ELR (cell line): ENCODE measurements at places on chromosomes 3 and 15.

DNA sequence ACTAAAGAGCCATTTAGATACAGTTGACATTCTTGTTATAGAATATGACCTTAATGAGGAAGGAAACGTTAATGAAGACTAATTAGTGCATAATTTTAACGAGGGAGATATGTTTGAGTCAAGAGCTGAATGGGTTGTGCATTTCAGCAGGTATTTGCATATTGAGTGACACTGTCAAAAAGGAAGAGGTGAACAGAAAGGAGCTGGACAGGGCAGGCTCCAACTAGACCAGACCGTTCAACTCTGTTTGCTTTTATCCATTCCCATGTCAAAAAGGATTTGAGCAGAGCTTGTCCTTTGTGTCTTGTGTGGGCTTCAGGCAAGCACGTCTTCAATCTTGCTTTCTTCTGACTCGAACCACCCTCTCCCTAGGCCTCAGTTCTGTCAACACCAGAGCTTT, 40.7 kb downstream of the B3GALNT1 start:
- no peak for DNase-seq

GRCh38 chr15:85550283-85550682, 169.9 kb downstream of the AKAP13 start:
- DNase-seq: no peak

- no peak for DNase-seq
These were observed 15.3 kb downstream of the FYCO1 start for GRCh38 chr3:45980229-45980813.

- DNase-seq: peak; percentile 64
These were observed 607 bp upstream of the IMP3 start for GRCh38 chr15:75640483-75641178.

DNA sequence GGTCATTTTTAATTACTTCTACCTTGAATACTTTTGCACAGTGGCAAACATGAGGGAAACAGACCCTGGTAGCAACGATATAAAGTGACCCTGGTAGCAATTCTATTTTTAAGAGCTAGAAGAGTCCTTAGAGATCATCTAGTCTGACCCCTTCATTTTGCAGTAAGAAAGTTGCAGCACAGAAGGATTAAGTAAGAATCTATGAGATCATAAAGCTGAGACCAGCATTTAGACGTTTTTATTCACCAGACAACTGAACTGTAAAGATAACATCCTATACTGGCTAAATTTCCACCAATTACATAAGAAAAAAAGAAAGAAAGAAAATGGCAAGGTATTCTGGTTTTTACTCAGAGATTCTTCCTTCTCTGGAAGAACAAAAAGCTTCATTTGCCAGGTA, 49.9 kb downstream of the LRRFIP2 start:
- no peak for DNase-seq

- DNase-seq: no peak
These were observed 15.6 kb downstream of the NBEAL2 start for GRCh38 chr3:46994801-46995731.

DNA sequence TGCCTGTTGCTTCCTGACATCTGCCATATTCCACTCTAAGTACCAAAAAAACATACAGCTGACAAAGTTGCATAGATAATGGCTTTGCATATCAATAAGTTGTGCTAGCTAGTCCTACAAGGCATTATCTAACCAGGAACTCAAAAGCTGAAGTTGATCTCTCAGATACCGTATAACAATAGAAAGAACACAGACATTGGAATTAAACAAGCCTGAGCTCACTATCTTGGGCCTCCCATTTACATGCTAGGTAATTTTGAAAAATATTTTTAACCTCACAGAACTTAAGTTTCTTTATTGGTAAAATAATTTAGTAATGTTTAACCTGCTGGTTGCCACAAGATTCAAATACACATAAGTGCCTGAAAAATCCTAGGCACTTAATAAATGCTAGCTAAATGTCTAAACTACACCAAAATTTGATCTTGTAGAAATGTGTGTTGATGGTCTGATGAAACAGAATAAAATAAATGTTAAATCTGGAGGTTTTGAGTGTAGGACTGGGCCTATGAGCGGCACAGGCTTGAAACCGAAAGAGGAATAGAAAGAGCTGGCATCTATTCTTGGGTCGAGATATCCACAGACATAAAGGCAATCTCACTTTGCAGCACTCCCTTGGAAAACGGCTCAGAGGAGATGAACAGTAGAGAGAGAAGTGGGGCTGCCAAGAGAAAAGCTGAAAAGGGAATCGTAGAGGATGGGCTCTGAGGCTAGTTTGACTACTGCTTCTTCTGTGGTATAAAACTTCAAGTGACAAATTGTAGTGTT, 29.9 kb upstream of the TTC14 start:
- no peak for DNase-seq

DNA sequence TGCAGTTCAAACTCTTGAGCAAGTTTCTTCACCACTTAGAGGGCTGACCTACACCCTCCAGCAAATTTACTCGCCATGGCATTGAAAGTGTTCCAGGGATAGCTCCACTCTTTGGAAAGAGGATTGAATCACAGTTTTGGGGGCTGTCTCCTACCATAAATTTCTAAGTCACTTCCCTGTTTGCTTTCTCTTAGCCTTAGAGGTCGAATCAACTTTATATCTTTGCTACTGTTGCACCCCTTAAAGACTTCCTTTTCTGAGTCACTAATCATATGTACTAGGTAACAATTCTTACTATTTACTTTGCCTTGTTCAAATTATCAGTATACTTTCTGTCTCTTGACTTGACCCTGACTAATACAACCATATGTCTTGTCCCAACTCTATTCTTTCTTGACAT, 1151.8 kb upstream of the ALCAM start:
- DNase-seq: no peak

DNA sequence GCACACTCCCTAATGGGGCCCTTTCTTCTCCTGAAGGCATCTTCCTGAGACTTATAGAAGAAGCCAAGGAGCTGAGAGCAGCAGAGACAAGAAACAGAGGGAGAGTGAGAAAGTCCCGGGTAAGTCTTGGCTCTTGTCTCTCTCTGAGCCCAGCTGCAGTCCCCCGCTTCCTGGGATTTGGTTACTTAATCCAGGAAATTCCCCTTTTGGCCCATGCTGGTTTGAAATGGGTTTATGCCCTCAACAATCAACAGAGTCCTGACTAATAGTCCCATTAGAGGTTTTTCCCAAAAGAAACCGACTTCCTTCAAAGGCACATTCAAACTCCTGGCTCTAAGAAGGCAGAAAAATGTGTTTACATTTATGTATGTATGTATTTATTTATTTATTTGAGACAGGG, 22.0 kb downstream of the TMEM158 start:
- peak; percentile 83 for DNase-seq

- no peak for DNase-seq
These were observed 458.6 kb downstream of the GABRG3 start for GRCh38 chr15:27429577-27429976.

GRCh38 chr15:45089712-45090373, 24.1 kb downstream of the DUOX2 start:
- no peak for DNase-seq

DNA sequence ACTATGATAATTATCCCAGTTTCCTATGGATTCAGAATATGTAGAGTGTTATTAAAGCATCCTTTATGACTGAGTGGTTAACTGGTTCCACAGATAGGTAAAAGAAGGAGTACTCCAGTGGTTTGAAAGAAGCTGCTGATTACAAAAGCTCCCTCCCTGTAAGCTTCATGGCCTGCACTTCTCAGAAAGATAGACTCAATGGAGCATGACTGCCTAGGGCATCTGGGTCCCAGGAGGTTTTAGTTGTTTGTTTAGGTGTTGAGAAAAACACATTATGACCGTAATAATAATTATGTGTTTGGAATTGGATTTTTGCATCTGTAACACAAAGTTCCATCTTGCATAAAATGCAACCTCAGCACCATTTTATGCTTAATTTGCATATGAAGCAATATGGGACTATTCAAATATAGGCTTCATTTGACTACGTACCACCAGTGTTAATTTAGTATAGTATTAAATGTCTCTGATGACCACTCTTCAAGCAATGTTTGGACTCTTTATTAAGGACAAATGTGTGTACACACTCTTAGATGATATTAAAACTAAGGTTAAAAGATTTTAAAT, 121.1 kb downstream of the ROBO2 start:
- DNase-seq: no peak

DNA sequence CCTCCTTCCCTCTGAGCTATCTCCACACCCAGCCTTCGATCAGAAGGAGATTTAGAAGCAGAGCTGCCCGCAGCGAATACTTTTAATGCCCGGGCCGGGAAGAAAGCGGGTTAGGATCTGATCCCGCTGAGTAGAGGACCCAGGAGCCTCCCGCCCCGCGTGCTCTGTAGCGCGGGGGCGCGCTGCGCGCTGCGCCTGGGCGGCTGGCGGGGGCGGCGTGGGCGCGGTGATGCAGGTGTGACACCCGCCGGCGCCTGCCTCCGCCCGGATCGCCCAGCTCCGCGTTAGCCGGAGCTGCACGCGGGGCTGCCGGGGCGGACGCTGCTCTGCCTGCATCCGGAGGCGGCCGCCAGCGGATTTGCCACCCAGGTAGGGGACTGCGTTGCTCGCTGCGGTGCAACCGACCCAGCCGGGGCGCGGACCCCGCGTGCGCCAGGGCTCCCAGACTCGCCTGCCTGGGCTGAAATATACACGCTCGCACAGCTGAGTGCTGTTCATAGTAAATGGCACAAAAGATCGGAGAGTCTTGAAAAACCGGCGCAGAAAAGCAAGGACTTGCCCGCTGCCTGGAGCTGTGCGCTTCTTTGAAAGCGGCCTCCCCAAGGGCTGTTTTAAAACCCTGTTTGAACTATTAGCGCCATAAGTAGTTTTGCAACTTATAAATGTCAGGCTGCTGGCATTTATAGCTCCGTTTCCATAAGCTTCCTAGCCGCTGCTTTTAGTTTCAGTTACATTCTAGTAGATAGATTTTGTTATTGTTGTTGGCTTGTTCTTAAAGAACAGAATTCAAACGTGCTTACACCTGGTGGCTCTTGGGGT, at the start of gene SV2B:
TSS of gene SV2B (plus strand) at position 263 of the 819 bp plus-strand sequence. CDS start 126,007 bp downstream, outside the sequence.
- peak; percentile 6 for DNase-seq

- no peak for DNase-seq
These were observed 9.1 kb downstream of the ANPEP start for GRCh38 chr15:89805241-89806209.

GRCh38 chr3:69737392-69737791, 1.9 kb upstream of the MITF start:
- DNase-seq: no peak

- DNase-seq: no peak
These were observed 694.6 kb downstream of the TUSC7 start for GRCh38 chr3:117404141-117404540.

- no peak for DNase-seq
These were observed 42.2 kb downstream of the ILDR1 start for GRCh38 chr3:121979734-121980449.

DNA sequence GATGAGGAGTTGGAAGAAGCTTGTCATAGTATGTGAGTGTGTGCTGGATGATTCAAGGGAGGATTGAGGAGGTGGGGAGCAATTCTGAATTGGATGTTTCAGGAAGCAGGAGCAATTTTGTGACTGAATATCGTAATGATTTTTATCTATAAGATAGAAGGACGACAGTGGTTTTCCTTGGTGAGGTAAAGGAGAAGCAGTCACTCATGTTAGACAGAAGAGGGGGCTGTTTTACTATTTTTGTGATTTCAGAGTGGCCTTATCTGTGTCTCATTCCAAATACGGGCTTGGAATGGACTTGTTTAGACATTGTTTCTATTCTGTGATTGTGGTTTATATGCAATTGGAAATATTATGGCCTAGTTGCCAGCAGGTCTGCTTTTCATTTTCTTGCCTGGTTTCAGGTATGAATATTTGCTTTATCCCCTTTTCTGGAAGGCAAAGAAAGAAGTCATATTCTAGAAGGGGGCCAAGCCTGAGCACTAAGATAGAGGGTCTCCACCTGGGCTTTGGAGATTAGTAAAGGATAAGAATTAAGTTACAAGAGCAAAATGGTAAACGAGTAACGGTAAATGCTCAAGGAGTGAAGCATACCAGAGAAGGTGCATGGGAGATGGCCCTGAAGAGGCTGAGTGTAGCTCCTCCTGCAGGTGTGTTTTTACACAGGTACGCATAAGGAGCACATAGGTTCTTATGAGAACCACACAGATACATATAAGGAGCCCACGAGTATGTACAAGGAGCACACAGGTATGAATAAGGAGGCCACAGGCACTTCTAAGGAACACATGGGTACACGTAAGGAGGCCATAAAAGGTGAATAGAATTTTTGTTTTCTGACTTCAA, 124.6 kb upstream of the KCNAB1 start:
- DNase-seq: peak; percentile 69

DNA sequence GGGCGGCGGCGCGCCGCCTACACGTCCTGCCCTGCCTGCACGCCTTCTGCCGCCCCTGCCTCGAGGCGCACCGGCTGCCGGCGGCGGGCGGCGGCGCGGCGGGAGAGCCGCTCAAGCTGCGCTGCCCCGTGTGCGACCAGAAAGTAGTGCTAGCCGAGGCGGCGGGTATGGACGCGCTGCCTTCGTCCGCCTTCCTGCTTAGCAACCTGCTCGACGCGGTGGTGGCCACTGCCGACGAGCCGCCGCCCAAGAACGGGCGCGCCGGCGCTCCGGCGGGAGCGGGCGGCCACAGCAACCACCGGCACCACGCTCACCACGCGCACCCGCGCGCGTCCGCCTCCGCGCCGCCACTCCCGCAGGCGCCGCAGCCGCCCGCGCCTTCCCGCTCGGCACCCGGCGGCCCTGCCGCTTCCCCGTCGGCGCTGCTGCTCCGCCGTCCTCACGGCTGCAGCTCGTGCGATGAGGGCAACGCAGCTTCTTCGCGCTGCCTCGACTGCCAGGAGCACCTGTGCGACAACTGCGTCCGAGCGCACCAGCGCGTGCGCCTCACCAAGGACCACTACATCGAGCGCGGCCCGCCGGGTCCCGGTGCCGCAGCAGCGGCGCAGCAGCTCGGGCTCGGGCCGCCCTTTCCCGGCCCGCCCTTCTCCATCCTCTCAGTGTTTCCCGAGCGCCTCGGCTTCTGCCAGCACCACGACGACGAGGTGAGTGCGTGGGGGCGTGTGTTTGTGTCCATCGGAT, 602 bp downstream of the TRIM71 start:
- DNase-seq: no peak

DNA sequence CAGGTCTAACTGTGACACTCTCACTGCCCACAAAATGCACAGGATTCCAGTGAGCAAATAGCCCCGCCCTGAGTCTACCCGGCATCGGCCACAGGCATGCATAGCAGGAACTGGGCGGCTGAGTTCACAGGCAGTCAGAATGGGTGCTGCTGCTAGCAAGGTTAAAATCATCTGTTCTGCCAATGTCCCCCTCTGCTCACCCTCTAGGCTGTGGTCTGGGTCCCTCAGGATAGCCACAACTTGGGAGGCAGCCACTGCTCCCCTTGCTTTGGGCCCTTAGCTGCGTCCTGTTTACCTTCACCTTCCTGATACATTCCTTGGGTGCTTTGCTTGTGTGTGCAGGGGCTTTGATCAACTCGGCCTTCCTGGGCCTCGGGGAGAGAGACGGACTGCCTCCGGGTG, 232.9 kb upstream of the RGMA start:
- DNase-seq: no peak

GRCh38 chr3:53691885-53692284, 154.3 kb downstream of the CHDH start:
- no peak for DNase-seq

- DNase-seq: no peak
These were observed 6.7 kb downstream of the CCDC9B start for GRCh38 chr15:40333922-40334492.

GRCh38 chr15:90750186-90750585, 33.0 kb downstream of the BLM start:
- no peak for DNase-seq

GRCh38 chr3:106862067-106862466, 515.2 kb upstream of the CCDC54 start:
- peak; percentile 54 for DNase-seq

- no peak for DNase-seq
These were observed 90.0 kb downstream of the GAP43 start for GRCh38 chr3:115713284-115713683.

GRCh38 chr15:68210821-68211655, 5.9 kb upstream of the CALML4 start:
- peak; percentile 64 for DNase-seq
